DMS79 (cell line): ENCODE measurements at places on chromosomes 3 and 15.

- DNase-seq, result peak; percentile 81
Observed at GRCh38 chr3:57048052-57048671, 12.3 kb upstream of the SPATA12 start.

GRCh38 chr15:32060706-32061105, 30.4 kb downstream of the CHRNA7 start:
- no peak for DNase-seq

DNA sequence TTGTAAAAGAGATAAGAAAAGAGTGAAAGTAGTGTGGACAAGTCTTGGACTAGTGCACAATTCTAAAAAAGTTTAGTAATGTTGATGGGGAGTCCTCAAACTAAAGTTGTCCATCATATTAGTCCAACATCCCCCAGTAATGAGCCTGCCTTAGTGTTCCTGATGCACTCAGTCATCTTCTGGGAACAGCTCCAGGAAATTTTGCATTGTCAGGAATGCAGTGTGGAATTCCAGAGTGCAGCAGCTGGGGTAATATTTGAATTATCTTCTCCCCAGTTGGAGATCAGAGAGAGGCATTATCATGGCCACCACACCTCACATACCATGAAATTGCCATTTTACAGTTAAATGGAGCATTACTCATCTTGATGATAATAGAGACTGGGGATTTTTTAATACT, 528.8 kb upstream of the NAALADL2 start:
- DNase-seq, result no peak

DNA sequence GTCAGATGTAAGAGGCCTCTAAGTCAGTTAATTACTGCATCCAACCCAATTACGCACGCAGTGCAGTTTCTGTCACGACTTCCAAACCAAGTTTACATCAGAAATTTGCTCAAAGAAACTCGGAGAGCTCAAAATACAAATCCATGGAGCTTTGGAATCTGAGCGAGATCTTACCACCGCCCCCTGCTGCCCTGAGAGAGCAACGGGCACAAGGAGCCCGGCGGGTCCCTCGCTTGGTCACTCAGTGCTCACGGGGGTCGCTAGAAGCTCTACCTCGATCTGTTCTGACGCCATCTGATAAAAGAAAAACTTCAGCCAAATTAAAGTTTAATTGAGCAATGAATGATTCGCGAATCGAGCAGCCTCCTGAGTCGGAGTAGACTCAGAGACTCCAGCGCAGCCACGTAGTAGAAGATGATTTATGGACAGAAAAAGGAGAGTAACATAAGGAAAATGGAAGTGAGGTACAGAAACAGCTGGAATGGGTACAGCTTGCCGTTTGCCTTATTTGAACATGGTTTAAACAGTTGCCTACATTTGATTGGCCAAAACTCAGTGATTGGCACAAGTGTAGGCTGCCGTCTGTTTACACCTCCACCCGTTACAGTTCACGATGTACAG, 232.7 kb upstream of the ATP10A start:
- DNase-seq, result no peak
